Central memory CD8-positive, alpha-beta T cell (primary cell): ENCODE measurements at places on chromosomes 2 and 18.

GRCh38 chr2:6780765-6781274 is 84.9 kb downstream of the CMPK2 start:
- no peak for DNase-seq

- DNase-seq = no peak
Observed at GRCh38 chr2:41644936-41645335, 402.9 kb upstream of the PKDCC start.

DNA sequence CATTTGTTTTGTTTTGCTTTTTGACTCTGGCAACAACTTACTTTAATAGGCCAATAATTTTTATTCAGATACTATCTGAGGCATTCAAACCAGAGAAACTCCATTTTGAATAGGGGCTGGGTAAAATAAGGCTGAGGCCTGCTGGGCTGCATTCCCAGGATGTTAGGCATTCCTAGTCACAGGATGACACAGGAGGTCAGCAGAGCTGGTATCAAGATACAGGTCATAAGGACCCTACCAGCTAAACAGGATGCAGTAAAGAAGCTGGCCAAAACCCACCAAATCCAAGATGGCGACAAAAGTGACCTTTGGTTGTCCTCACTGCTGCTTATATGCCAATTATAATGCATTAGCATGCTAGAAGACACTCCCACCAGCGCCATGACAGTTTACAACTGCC is 102.2 kb upstream of the XPO1 start:
- no peak for DNase-seq

GRCh38 chr18:45374878-45375630 is 240.2 kb upstream of the SLC14A2 start:
- DNase-seq = no peak

DNA sequence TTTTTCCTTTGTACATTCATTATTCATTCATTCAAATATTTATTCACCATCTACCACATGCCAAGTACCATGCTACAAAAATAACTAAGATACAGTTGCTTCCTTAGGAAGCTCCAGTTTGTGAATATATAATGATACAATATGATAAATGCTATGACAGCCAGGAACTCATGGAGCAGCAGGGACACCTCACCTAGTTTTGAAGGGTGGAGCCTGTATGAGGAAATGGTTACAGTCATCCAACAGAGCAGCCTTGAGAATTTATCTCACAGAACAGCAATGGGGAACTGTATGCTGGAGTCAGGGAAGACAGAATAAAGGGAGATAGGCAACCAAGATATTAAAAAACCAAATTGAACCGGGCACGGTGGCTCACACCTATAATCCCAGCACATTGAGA is 124.0 kb downstream of the OSBPL1A start:
- DNase-seq = no peak

DNA sequence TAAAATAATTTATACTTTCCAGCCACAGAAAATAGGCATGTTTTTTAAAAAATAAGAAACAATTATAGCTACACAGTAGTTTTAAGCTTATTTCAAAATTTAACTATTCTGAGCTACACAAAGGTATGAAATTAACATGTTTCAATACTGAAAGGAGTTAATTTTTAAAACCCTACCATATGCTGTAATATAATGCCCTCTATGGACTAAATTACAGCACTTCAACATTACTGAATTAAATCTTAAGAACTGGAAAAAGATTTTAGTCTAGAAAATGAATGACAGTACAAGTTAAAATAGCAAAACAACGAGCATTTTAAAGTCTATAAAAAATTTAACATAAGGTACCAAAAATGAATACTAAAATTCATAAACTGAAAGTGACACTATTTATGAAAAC is 36.3 kb downstream of the RTN4 start:
- DNase-seq = no peak

GRCh38 chr2:51789918-51790317 is 758.0 kb upstream of the NRXN1 start:
- no peak for DNase-seq

DNA sequence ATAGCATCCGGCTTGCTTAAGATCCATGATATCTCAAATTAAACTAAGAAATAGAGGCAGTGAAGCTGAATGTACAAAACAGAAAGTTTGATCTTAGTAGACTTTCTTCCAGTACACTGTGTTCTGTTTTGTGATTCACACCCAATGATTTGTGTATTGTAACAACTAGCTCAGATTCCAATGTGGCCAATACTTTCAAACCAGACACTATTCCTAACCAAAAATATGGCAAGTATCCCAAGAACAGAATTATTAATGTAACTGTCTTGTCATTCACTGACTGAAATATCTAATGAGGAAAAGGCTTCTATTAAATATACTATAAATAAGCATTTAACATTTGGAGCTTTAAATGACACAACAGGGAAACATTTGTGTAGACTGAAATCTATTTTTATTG is 299.1 kb downstream of the NRXN1 start:
- DNase-seq = no peak

- no peak for DNase-seq
Observed at GRCh38 chr18:57437402-57437765, 2.2 kb downstream of the ONECUT2 start.

GRCh38 chr2:159982270-159982669 is 80.1 kb downstream of the PLA2R1 start:
- DNase-seq = no peak

- no peak for DNase-seq
Observed at GRCh38 chr2:239380831-239381708, 19.8 kb downstream of the HDAC4 start.

DNA sequence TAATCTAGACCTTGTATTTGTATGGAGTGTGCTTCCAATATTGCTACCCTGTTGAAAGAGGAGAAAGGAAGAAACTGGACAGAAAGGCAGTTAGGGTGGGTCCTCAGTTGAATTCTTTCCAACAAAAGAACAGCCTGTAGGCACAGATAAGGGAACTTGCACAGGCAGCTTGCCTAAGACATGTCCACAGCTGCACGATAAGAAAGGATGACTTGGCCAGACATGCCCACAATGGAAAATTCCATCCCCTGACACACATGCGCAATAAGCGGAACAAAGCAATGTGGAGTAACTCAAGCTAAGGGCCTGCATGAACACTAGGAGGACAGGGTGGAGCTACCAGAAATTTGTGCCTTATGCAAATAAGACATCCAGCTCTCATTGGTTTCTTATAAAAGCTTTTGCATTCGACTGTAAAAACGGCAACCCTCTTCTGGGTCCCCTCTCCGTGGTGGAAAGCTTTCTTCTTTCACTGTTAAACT is 1084.7 kb upstream of the NXPH2 start:
- DNase-seq = no peak

- no peak for DNase-seq
Observed at GRCh38 chr2:223712642-223713041, 110.5 kb upstream of the SCG2 start.

- no peak for DNase-seq
Observed at GRCh38 chr2:233441161-233442027, 87.1 kb downstream of the DGKD start.

DNA sequence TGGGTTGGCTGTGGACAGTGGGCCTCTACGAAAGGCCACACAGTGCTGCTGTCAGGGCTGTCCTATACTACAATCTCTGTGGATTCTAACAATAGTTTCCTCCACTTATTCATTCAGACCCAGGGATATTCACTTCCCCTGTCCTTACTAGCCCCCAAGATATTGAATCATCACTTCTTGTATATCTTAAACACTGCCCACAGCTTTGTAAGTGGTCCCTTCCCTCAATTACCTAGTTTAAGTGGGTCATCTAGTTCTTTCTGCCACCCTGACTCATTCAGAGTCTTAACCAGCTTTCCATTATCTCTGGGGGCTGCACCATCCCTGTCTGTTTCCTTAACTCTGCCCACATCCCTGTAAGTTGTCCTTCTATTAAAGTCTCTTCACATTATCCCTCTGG is 69.2 kb downstream of the CD28 start:
- no peak for DNase-seq

- no peak for DNase-seq
Observed at GRCh38 chr18:74251297-74252038, 40.3 kb downstream of the CYB5A start.

DNA sequence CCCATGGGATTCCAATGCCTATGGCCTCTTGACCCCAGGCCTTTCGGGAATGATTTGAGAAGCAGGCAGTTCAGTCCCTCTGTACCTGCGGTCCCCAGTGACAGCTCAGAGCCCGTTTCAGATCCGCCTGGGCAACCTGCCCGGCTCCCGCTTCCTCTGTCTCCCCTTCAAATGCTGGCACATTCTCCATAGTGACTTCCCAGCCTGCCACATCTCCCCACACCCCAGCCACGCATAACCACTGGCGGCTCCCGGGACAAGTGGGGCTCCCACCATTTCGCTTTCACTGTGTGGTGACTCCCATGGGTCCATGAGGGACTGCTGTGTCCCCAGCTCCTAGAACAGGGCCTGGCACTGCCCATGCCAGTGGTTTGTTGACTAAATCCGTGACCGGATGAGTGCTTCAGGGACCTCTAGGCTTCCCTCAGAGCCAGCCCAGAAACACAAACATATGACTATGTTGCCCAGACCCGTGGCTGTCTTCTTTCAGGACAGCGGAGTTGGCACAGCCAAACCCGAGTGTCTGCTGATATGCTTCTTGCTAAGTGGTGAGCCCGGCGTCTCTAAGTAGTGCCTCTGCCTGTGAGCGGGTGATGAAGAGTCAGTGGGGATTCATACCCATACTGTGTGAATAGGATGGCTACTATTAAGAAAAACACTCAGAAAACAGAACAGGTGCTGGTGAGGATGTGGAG is 91.2 kb downstream of the GLI2 start:
- DNase-seq = no peak

DNA sequence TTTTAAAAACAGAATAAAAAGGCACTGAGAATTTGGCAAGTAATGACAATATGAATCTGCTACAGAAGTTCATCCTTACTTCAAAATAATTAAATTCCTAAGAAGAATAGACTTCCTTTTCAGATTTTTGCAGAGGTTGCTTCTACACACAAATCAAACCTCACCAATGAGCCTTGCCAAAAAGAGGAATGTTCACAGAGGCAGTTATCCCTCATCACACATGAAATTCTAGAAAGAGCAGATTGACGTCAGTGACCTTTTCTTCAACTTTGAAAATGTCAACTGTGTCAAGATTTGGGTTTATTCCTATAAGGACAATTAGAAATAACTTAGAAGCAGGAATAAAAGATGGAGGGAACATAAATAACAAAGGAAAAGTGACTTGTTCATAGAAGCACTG is 64.6 kb downstream of the MBD2 start:
- DNase-seq = no peak

GRCh38 chr2:27099334-27099955 is 12.9 kb downstream of the KHK start:
- DNase-seq = no peak

DNA sequence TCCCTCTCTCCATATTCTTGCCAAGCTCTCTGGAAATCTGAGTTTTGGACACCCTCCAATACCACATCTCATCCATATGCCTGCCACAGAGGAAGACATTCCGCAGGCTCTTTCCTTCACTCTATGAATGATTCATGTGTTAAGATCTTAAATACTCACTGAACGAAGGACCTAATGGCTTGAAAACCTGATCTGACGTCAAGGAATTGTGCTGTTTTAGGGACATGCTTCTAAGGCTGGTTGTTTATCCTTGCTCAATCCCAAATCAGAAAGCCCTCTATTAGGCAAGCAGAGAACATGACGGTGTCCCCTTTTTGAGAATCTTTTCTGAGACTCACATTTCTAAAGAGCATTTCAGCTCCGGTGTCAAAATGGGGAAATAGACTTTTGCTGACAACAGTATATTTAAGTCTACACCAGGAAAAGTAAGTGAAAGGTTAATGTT is 83.7 kb upstream of the GALNT5 start:
- no peak for DNase-seq

DNA sequence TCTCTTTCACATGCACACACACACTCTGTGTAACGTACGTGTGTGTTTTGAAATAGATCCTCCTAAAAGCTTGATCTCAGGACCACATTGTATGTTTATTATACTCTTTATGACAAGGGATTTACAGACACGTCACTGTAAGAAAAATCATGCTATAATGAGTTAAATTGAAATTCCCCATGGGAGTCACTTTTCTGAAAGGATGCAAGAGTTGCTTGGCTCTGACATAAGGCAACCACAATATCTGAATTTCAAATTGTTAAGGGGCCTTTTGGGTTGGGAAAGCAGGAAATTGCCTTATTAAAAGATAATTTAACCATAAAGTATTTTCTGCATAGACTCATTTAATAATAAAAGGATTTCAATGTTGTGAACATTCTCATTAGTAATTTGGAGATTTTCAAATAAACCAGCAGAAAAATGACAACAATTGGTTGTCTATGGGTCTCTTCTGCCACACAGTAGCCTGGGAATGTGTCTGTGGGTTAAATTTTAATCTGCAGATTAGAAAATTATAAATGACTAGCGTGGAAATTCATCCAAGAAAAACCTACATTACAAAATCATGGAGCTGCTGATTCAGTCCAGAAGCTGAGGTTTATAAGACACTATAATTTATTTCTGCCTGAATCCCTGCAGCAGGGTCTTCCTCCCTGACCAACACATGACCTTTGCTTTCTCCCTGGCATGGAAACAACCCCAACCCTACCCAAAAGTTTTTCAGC is 75.9 kb upstream of the PID1 start:
- no peak for DNase-seq

DNA sequence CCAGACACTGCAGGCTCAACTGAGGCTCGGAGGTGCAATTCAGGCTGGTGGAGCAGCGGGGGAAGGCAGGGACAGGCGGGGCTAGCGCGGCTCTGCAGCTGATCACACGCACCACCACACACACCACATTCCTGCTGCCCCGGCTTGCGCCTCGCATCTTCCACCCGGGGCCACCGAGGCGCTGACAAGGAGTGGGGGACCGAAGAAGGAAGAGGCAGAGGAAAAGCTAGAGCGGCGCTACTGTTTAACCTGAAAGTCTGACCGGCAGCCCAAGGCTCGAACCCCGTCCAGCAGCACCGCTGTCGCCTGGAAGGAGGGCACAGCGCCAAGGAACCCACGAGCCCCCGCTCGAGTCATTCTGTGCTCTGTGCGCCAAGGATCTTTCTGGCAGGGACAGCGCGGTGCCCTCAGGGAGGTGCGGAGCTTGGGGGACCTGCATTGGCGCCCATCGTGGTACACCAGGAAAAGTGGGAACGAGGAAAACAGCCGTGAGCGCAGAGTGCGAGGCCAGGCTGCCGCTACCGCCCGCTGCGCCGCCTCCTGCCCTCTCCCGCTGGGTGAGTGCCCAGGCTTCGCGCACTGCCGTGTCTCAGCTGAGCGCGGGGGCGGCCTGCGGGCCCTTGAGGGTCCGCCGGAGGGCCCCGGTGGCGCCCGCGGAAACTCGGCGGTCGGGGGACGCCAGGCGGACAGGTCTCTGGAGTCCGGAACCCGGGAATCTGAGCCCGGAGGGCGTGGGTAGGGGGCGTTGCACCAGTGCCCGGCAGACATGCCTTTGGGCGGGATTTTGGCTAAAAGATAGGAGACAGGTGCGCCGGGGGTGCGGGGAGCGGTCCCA is 860 bp upstream of the KCNJ3 start:
- no peak for DNase-seq

DNA sequence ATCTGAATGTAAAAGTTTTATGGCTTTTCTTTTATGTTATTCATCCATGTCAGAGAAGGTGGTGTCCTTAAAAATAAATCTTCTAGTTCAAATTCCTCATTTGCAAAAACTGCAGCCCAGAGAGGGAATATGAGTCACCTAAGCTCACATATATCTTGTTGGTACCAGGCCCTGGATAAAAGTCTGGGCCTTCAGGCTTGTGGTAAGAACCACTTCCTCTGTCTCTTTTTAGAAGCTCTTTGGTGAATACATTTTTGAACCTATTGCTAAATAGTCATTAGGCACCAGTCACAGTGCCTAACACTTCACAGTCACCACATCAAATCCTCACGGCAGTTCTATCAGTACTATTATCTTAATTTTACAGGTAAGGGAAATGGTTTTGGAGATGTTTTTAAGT is 199.2 kb downstream of the KCNS3 start:
- no peak for DNase-seq
